ENCODE measurements at places on chromosomes 11 and 22.
A peak's percentile ranks its signal among the peaks of the same experiment; 100 is the strongest.

DNA sequence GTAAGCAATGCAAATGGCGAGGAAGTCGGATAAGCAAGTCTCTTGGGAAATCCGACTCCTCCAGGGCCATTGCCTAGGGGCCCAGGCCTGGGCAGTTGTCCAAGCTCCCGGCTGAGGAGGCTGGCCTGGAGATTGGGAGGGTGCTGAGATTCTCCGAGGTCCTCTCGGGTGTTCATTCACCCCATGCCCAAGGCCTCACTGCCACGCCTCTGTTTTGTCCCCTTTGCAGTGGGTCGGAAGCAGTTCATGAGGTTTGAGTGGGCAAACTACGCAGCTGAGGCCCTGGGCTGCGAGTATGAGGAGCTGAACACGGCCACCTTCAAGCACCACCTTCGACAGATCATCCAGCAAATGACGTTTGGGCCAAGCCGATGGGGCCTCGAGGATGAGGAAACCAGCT lies 81.3 kb downstream of the MYO18B start:
- DNase-seq = no peak

DNA sequence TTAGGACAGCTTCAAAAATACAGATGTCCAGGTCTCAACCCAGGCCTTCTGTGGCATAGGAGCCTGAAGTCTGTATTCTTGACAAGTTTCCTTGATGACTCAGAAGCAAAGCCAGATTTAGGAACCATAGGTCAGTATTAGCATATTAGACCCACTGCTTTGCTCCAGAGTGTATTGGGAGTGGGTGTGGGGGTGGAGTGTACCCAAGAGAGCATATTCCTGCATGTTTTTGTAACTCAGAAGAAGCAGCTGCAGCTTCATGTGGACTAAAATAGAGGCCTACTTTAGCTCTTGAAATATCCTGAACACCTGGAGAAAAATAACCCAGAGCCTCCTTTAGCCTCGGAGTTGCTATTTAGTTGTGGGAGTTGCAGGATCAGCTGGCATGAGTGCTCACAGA lies 106.7 kb downstream of the CCDC81 start:
- no peak for DNase-seq

DNA sequence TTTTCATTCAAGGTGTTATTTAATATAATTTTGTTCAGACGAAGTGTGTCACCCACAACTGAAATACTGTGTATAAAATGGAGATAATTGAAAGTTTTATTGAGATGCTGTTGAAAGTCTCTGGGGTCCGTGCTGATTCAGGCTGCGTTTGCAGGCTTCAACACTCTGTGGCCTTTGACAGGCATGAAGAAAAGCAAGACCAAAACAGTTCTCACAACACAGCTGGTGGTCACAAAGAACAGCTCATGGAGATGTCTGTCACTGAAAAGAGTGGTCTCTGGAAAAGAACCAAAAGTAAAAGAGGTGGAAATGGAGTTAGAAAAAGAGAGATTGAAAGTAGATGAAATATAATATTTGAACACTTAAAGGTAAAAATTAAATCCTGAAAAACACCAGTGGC lies 9.8 kb upstream of the MPPED2 start:
- DNase-seq = no peak

- DNase-seq = no peak
These were observed 666 bp upstream of the OVOL1 start for GRCh38 chr11:65786008-65786785.

DNA sequence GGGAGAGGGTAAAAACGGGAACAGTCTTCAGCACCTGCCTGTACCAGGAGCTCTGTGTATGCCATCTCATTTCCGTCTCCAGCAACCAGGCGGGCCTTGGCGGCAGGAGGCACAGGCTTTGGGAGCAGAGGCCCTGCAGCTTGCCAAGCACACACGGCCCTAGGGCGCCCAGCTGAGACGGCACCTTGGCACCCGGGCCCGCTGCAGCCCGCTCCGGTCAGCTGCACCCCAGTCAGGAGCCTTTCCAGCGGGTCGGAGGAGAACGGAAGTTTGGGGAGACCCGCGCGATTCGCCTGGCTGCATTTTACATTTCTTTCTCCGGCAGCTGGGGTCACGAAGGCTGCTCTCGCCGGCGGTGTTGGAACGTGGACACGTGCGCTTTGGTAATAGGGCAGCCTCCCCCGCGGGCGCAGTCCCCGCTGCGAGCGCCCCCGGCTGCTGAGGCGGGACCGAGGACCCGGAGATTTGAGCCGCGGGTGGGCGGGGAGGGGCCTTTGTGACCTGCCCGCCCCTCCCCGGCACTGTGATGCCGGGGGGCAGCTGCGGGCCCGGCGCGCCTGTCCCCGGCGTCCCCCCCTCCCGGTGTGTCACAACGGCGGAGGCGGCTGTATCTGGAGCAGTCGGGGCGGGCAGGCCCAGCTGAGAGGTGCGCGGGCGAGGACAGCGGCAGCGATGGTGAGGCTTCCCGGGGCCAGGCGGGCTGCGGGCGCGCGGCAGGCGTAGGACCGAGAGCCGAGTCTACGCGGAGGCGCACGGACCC lies at the start of gene TUBA8:
TSS of gene TUBA8 (plus strand) at position 616 of the 760 bp plus-strand sequence. CDS start at position 673, 57 bp downstream.
- no peak for DNase-seq

- DNase-seq = no peak
These were observed 24.8 kb downstream of the FAM118A start for GRCh38 chr22:45334528-45334927.

GRCh38 chr22:40721266-40721665 lies 42.0 kb downstream of the MCHR1 start:
- no peak for DNase-seq

- no peak for DNase-seq
These were observed 8.5 kb downstream of the P2RY6 start for GRCh38 chr11:73280626-73281025.

DNA sequence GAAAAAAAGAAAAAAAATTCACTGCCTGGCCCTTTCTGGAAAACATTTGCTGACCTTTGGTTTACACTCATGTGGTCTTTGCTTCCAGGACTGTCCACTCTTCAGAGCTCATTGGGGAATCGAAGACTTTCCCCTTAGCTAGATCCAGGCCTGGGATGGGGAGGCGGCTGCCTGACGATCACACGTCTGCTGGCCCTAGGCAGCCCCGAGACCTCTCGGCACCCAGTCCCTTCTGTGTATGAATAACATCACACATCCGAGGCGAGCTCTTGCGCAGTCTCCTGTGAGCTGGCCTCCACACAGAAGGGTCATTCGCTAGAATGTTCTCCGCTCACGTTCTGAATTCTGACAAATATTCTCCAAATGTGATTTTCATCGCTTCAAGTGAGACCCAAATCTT lies 25.7 kb upstream of the GAL start:
- no peak for DNase-seq

GRCh38 chr11:120224972-120225909 lies 14.4 kb downstream of the OAF start:
- DNase-seq = no peak

- no peak for DNase-seq
These were observed 236.7 kb downstream of the TTC28 start for GRCh38 chr22:28442711-28443525.

DNA sequence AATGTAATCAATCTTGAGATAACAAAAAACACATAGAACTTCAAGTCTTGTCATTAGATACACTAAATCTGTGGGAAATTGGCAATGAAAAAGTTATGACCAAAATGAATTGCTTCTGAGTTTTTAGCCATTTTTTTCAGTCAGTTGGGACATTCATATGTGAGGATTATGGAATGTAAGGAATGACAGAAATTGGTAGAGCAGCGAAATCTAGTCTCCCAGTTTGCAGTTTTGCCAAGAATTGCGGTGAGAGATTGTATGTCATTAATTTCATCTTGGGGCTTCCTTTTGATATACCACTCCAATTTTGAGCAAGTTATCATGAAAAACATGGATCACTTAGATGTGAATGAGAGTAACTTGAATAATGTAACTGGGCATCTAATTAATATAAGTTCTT lies 49.9 kb downstream of the SIK2 start:
- DNase-seq = no peak

- DNase-seq = no peak
These were observed 11.7 kb downstream of the PHRF1 start for GRCh38 chr11:587978-588380.

GRCh38 chr22:45503816-45504372 lies 1.2 kb downstream of the FBLN1 start:
- DNase-seq = no peak

DNA sequence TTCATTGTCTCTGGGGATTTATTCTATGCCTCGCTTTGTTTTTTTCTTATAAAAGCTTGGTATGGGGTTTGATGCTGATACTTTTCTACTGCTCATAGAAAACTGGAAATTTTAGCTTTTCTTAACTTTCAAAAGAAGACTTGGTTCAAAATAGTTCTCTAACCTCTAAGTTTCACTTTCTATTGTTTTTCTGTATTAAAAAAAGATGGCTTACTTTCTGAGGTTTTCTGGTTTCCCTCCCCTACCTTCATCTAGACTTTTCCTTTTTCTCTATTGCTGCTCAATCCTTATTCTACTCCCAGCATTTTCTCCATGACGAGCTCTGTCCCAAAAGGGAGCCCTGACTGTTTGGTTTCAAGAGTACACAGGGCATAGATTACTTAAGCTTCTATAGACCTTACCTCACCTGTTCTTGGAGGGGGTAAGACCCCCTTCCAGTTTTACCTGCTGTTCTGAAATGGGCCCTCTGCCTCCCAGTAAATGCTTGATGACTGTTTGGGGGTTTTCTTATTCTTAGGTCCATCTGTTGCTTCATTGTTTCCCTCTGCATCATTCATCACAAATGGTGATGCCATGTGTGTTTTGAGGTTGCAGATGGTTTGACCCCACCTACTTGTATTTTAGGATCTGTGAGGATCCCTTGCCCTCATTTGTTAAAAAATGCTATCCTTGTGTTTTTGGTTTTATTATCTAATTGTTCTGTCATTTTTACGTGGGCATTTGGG lies 29.5 kb downstream of the DNHD1 start:
- DNase-seq = no peak

DNA sequence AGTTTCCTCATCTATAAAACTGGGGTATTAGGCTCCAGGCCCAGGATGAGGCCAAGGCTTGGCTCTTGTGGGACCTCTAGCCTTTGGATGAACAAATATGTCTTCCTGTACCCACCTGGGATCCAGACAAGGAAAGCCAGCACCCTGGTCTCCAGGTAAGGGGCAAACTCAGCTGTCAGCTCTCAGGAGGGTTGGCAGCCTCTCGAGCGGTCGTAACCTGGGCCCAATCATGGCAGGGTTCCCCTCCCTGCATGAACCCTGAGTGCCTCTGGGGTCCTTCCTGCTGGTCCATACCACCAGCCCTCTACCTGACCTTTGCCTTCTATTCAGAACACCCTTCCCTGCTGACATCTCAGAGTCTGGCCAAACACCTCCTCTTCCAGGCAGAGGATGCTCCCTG lies 19.6 kb downstream of the SLC22A12 start:
- no peak for DNase-seq

DNA sequence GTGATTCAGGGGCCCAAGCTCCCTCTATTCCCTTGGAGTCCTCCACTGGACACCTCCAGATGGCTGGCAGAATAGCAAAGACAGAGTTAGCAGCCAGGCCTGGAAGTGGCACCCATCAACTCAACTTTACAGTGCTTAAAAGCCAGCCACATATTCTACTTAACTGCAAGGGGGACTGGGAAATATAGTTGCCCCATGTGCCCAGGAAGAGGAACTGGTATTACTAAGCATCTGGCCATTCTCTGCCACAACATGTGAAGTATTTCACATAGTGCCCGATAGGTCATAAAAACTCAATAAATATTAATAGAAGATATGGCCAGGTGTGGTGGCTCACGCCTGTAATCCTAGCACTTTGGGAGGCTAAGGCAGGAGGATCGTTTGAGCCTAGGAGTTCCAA lies 5.5 kb upstream of the IL10RA start:
- no peak for DNase-seq

- no peak for DNase-seq
These were observed 6.1 kb downstream of the CXCR5 start for GRCh38 chr11:118889797-118890196.

DNA sequence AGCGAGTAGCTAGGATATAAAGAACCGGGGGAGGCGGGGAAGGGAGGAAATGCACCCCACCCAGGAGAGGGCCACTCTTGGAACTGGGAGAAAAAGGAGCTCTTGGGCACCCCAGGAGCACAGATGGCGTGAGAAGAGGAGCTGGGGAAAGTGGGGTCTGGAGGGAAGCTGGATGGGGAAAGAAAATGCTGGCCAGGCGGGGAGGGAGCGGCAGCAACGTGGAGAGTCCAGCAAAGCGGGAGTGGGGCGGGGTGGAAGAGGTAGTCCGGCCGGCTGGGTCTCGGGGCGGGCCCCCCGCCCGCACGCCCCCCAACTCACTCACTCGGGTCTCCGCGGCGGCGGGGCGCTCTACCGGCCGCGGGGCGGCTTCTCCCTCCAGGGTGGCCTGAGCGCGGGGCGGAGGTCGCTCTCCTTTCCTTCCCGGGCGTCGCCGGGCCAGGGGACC lies 522 bp downstream of the TOB2 start:
- no peak for DNase-seq

GRCh38 chr11:114478001-114478410 lies 38.7 kb downstream of the REXO2 start:
- DNase-seq = no peak

DNA sequence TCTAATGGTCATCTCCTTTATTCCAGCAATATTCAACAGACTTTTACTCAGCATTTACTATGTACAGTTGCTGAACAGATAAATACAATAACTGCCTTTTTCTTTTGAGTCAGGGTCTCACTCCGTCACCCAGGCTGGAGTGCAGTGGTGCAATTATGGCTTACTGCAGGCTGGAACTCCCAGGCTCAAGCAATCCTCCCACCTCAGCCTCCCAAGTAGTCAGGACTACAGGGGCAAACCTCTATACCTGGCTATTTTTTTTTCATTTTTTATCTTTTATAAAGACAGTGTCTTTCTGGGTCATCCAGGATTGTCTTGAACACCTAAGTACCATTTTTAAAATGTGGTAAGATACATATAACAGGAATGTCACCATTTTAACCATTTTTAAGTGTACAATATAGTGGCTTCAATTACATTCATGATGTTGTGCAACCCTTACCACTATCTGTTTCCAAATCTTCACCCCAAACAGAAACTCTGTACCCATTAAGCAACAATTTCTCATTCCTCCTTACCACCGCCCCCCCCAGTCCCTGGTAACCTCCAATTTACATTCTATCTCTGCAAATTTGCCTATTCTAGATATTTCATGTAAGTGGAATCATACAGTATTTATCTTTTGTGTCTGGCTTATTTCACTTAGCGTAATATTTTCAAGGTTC lies 67.8 kb downstream of the MIAT start:
- no peak for DNase-seq

DNA sequence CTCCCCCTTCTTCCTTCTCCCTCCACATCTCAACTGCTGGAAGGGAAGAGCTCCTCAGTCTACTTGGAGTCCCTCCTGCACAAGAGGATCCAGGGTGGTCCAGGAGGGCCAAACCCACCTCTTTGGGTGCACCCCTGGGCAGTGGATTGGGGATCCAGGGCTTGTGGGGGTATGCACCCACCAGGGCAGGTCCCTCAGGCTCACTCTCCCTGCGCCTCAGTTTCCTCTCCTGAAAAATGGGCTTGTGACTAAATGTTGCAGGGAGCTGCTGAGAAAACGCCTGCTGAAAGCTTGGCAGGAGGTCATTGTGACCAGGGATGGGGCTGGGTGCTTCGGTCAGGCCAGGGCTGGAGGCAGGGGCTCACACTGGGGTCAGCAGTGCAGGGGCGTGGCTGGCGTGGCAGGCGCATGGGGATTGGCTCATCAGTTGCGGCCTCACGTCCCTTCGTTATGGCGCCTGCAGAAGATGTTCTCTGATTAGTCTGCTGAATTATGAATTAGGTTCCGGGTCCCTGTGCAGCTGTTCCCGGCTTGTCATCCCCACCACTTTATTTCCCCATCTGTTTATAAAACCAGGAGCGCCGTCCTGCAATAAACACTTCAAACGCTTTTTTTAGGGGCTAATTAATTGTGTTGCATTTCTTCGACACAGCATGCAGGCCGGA lies 25.7 kb upstream of the CCDC188 start:
- no peak for DNase-seq

- DNase-seq = peak; percentile 46
These were observed 57.6 kb downstream of the FBXO7 start for GRCh38 chr22:32531931-32532819.
